Karpas-422 (cell line): ENCODE measurements at places on chromosomes 13 and 19. TPM values are rescaled to one million over a fixed set of nuclear protein-coding genes. Genes with fewer than 3 reads are reported as not detected.

The SLITRK5 gene
- total RNA-seq, result not detected in 2 replicates

The CPB2 gene
- total RNA-seq, result not detected in 2 replicates

The GRK1 gene
- total RNA-seq, result not detected in 2 replicates

The ZNF100 gene
- total RNA-seq, result 10.4 and 37.2 TPM in 2 replicates

The USHBP1 gene
- total RNA-seq, result 0.25 TPM in 1 of 2 replicates, not detected in the other

The ZNF333 gene
- total RNA-seq, result 22.2 and 27.9 TPM in 2 replicates

The KCNC3 gene
- 10.8 and 18.1 TPM in 2 replicates for total RNA-seq

The TSSK6 gene
- total RNA-seq, result 5.0 and 10.8 TPM in 2 replicates

The LILRA6 gene
- total RNA-seq, result not detected in 2 replicates
